Activated CD8-positive, alpha-beta memory T cell treated with anti-CD3 and anti-CD28 coated beads for 48 hours (primary cell): ENCODE measurements at places on chromosomes 6 and 20.

DNA sequence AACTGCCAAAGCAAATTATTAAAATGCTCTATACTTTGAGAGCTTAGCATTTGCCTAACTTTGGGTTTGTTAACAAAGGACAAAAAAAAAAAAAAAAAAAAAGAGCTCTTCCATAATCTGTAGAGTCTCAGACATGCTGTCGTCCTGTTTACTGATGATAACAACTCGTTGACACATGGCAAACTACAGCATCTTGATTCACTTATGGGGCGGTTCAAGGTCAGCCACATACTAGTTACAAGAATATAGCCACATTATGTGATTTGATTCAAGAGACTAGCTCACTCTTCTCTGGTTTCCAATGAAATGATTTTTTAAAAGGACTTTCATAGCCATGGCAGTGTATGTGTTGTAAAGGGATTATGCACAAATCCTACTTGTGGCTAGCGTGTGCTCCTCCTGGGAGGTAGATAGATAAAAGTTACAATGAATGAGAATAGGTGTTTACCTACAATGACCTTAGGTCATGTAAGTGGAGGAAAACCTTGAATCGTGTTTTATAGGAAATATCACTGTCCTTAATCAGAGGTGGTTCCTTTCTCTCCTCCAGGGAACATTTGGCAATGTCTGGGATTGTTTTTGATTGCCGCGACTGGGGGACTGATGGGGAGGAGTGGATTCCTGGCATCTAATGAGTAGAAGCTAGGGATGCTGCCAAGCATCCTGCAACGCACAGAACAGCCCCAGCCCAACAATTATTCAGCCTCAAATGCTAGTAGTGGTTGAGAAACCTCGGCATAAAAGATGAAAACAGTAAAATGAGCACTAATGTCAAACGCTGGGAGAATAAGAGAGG is 969.2 kb upstream of the SLC35B3 start:
- DNase-seq, result no peak

GRCh38 chr20:32648761-32649650 is 24.7 kb downstream of the C20orf203 start:
- DNase-seq, result no peak

DNA sequence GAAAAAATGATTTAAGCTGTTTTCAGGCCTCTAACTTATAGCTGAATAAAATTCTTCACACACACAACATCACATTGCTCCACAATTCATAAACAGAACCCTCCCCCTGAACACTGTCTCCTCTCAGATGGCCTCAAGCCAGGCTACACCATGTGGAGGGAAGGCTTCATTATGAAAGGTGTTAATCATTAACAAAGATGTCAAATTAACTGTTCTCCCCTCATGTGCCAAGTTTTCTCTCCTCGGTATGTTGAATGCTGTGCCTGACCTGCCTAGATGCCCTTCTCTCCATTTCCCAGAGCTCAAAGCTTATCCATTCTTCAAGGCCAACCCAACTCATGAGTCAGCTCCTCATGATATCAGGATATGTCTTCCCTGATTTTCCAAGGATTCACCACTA is 210.4 kb downstream of the GMDS start:
- DNase-seq, result no peak

- no peak for DNase-seq
Observed at GRCh38 chr6:128323011-128323410, 197.4 kb downstream of the PTPRK start.

GRCh38 chr20:50052550-50053361 is 60.2 kb downstream of the UBE2V1 start:
- no peak for DNase-seq

DNA sequence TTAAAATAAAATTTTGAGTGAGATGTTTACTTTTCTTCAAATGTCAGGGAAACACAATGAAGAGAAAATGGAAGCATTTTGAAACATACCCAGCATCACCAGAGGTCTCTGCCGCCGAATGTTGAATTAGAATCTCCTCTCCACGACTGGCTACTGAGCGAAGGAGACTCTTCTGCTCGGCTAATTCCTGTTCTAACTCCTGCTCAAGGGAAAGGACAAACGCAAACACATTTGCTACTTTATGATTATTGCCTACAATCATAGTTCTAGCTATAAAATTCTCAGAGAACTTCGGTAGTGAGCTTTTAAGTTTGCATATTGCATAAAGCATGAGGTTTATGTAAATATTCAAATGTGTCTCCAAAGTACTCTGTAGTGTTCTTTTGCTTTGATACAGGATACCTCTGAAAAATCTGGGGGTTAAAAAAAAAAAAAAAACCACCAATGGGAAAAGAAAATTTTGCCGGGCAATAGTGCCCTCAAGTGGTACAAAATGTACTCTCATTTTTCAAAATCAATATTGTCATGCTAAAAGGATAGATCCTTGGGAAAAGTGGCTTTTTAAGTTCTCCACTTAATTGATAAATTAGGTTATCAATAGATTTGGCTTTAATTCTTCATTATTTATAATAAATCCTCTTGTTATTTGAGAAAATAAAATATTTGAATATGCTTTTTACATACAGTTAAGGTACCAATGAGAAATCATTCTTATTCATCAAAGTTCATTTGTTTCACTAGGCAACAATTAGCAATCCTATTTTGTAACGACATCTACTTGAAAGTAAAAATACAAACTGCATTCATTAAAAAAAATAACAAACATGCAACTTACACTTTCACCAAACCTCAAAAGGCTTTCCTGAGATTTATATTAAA is 369.0 kb downstream of the SYNE1 start:
- DNase-seq, result no peak

GRCh38 chr6:157946865-157947532 is 34.7 kb upstream of the SYNJ2 start:
- no peak for DNase-seq

DNA sequence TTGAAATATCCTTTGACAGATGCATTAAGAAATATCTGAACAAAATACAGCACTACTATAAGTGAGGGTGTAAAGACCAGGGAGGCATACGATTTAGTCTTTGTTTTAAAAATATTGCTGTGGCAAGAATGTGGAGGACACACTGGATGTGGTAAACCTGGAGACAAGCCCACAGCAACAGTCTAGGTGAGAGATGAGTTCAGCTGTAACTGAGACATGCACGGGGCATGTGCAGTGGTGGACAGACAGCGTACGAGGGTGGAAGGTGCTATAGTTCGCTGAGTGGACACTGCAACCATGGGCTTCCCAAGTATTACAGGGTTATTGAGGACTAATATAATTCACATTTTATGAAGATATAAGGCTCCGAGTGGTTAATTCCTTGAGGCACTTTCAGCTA is 1.8 kb downstream of the NANP start:
- no peak for DNase-seq
